Activated CD4-positive, alpha-beta T cell treated with anti-CD3 and anti-CD28 coated beads, Interleukin-2, amount 10 ng/mL, durations not matched to agents 24 days and 14 days (primary cell): ENCODE measurements at places on chromosomes 7 and 10. TPM values are rescaled to one million over a fixed set of nuclear protein-coding genes. Genes with fewer than 3 reads are reported as not detected.

Gene RAPGEF5
- 0.54 and 0.73 TPM in 2 replicates for total RNA-seq

Gene LMOD2
- total RNA-seq: not detected in 2 replicates

Gene TAS2R5
- total RNA-seq: 0.89 and 1.0 TPM in 2 replicates

Gene INHBA
- 1.2 and 1.9 TPM in 2 replicates for total RNA-seq

Gene DNAJB12
- total RNA-seq: 32.5 and 35.1 TPM in 2 replicates

Gene NUTM2E
- total RNA-seq: 0.19 TPM in 1 of 2 replicates, not detected in the other

Gene OR2A7
- 2.0 and 2.1 TPM in 2 replicates for total RNA-seq

Gene OR6B1
- not detected in 2 replicates for total RNA-seq

Gene TLX1
- total RNA-seq: not detected in 2 replicates

Gene PTPRN2
- 0.31 and 0.33 TPM in 2 replicates for total RNA-seq

Gene PRLHR
- not detected in 2 replicates for total RNA-seq

DNA sequence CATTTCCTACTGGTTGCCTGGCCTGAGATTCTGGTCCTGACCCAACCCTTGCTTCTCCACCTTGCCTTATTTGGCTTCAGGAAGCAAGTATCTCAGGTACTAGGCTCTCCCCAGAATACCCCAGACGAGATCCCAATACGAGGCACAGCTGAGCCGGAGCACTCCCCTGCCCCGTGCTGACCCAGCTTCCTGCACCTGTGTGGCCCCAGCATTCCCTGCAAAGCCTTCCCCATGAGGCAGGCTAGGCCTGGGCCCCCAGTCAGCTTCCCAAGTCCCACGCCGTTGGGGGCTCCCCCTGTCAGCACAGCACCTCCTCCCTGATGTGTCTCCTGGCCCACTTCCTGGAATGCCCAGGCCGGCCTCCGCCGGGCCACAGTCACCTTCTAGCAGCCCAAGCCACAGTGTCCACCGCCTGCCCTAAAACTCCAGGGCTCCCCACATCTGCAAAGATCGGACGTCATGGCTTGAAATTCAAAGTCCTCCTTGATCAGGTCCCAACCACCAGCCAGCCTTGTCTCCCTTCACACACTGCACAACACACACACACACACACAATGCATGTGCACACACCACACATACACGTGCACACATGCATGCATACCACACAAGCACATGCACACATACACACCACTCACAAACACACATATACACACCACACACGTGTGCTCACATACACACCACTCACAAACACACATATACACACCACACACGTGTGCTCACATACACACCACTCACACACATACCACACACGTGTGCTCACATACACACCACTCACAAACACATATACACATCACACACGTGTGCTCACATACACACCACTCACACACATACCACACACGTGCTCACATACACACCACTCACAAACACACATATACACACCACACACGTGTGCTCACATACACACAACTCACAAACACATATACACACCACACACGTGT is 78.9 kb upstream of the FOXK1 start:
- no peak for DNase-seq

- no peak for DNase-seq
These were observed 21.2 kb downstream of the NACAD start for GRCh38 chr7:45067582-45067981.

GRCh38 chr7:6111041-6111440 is 79.9 kb downstream of the ANKRD61 start:
- DNase-seq: no peak

- DNase-seq: no peak
These were observed 40.4 kb downstream of the WIPI2 start for GRCh38 chr7:5230265-5231067.

DNA sequence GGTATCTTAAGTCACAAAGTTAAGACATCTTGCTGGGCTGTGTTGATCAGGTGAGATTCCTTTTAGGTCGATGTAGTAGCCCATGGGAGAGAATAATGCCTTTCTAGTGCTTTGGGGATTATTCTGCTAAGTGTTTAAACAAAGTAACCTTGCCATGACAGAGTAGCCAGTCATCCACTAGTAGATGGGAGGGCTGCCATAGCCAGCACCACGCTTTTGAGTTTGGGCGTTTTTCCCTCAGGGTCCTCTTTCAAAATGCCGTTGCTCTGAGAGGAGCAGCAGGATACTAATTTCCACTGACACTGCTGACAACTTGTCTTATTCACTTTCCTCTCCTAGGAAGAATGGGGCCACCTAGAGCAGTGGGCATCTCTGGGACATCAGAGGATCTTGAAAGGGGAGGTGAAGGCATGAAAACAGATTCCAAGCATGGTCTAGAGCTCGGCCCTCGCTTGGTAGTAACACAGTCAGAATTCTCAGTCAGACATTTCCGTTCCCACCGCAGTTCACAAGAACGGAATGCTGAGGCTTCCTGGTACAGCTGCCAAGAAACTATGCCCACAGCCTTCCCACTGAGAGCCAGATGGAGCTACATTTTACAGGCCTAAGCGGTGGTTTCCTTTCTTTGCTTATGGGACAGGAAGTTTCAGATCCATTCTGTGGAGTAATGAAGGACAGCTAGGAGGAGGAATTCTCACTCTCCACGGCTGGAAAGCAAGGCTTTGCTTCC is 15.3 kb upstream of the RSU1 start:
- DNase-seq: no peak

DNA sequence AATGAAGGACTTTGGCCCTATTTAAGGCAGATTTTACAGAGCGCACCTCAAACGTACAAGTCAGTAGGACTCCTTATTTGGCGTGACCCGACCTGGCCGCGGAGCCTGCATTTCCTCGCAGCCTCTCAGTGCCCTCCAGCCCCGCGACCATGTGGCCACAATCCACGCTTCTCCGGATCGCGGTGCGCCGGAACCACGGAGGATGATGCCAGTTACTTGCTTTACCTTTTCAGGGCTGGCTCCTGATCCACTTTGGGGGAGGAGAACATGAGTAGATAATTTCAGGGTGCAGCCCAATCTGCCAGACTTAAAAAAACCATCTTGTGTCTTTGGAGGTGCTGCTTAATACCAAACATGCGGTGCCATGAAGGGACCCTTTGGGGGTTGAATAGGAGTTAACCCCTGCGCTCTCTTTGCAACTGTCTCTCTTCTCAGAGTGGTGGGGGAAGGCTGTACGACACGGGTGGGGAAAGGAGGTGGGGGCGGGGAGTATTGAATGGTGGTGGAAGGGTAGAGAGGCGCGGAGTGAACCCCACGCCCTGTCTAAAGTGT is 1.5 kb downstream of the FRAT1 start:
- DNase-seq: peak; percentile 77

GRCh38 chr7:101399759-101400158 is 37.1 kb downstream of the COL26A1 start:
- no peak for DNase-seq

DNA sequence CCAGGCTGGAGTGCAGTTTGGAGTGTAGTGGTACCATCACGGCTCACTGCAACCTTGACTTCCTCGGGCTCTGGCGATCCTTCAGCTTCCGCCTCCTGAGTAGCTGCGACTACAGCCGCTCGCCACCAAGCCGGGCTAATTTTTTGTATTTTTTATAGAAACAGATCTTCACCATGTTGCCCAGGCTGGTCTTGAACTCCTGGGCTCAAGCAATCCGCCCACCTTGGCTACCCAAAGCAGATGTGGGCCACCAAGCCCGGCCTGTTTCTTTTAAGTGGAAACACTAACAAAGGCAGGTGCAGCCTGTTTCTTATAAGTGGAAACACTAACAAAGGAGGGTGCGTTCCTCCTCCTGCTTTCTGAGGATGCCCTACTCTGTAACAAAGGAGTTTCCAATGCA is 18.2 kb downstream of the PRF1 start:
- DNase-seq: no peak

DNA sequence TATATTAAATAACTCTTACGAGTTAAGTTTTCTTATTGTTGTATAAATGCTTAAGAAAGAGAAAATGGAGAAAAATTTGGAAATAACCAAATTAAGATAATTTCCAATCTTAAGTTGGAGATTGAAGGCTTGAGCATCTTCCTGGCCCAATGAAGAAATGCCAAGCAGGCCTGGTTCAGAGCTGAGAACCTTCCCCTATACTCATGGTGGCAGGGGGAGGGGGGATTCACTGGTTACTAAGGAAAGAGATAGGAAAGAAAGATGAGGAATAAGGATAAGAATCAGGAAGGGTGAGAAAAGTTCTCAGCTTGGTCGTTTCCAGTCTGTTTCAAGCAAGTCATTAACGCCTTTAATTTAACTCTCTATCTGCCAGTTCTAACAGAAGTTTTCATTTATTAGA is 166.2 kb downstream of the AVL9 start:
- DNase-seq: no peak

- no peak for DNase-seq
These were observed 20.2 kb downstream of the TOMM7 start for GRCh38 chr7:22802426-22802825.

GRCh38 chr10:124996854-124997215 is 54.9 kb downstream of the ZRANB1 start:
- no peak for DNase-seq

GRCh38 chr10:119178372-119179119 is at the start of gene PRDX3:
PRDX3 (minus strand) TSS chr10:119178812; CDS start chr10:119178790, 22 bp downstream.
- peak; percentile 98 for DNase-seq

GRCh38 chr10:110387983-110388686 is 83.4 kb upstream of the SMNDC1 start:
- peak; percentile 71 for DNase-seq

- DNase-seq: peak; percentile 8
These were observed 73.2 kb upstream of the PPP1R3C start for GRCh38 chr10:91705948-91706670.

GRCh38 chr7:82071468-82071867 is 301.6 kb upstream of the HGF start:
- DNase-seq: no peak

- no peak for DNase-seq
These were observed 30.6 kb downstream of the C10orf120 start for GRCh38 chr10:122669045-122669444.

GRCh38 chr7:94561841-94562514 is 52.4 kb downstream of the CASD1 start:
- DNase-seq: no peak

DNA sequence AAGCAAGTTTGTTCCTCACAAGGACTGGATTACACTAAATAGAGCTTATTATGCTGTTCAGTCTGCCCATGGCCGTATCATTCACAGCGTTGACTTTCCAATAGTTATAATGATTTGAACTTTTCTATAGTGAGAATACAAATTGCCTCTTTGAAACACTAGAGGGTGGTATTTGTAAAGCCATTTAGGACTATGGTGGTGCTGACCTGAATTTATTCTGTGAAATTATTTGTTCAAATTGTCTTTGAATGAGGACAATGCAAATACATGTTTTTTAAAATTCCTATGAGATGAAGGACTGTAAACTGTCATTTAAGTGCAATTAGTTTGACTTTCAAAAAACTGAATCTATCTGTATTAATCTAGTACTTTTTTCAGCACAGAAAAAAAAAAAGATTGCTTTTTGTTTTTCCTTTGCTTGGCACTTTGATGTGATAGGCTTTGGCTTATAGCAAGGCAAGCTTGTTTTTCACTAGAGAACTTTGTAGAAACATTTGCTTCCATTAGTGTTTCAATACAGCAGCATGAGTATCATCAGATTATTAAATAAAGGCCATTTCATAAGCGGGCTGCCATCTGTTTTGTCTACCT is 122.7 kb upstream of the TMEM229A start:
- DNase-seq: no peak

DNA sequence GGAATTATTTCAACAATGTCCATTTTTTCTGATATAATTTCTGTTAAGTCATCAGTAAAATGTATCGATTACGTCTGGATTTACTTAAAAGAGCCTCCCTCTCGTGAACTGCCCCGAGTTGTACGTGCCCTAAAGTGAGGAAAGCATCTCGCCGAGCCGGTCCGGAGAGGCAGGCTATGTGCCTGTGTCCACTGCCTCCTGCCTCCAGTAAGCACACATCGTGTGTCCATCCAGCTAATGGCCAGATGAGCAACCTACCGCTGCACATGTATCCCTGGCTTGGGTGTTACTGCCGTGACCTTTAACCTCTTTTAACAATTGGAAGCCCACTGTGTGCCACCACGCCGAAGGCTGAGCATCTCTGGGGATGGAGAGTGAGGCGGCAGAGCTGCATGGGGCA is 23.2 kb upstream of the DNAJB6 start:
- no peak for DNase-seq

- no peak for DNase-seq
These were observed 5.8 kb downstream of the RASGEF1A start for GRCh38 chr10:43260911-43261577.

DNA sequence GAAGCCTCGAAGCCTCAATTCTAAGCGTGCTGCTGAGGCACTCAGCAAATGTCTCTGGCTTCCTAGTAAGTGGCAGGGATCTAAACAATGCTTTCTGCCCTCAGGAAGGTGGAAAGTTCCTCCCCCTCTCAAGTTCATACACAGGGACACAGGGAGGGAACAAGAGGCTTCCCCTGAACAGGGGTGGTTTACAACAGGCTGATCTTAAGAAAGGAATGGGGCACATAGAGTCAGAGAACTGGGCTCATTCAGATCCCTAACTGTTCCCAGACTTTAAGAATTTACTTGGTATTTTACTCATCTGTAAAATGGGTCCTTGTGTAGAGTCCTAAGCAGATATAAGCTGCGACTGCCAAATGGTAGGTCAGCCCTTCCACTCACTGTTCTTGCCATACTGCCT is 2.5 kb downstream of the TNS3 start:
- DNase-seq: no peak

- no peak for DNase-seq
These were observed 6.4 kb downstream of the GCK start for GRCh38 chr7:44182827-44183226.

GRCh38 chr7:516216-516605 is 3.4 kb downstream of the PDGFA start:
- no peak for DNase-seq

DNA sequence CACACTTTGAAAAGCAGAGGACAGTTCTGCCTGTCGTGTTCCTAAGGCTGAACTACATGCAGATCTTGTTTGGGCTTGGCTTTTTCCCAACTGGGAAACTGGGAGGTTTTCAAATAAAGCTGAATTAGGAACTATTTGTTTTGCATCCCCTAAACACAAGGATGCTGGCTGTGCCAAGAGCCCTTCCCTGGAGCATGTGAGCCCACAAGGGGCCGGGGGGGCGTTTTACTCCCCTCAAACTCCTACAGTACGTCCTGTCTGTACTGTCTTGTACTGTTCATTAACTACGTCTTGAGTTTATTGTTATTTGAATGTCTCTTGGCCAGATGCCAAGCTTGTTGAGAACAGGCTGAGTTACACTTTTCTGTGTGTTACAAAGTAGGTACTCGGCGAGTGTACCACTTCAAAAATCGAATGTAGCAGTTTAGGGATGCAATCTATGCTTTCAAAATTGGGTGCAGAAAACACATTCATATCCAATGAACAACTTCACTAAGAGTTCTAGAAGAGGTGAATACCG is 94.9 kb downstream of the GFRA1 start:
- no peak for DNase-seq

GRCh38 chr10:70343312-70343711 is 39.1 kb downstream of the LRRC20 start:
- DNase-seq: no peak
